ENCODE measurements at places on chromosomes 5 and 9. TPM values are rescaled to one million over a fixed set of nuclear protein-coding genes. Genes with fewer than 3 reads are reported as not detected.

DNA sequence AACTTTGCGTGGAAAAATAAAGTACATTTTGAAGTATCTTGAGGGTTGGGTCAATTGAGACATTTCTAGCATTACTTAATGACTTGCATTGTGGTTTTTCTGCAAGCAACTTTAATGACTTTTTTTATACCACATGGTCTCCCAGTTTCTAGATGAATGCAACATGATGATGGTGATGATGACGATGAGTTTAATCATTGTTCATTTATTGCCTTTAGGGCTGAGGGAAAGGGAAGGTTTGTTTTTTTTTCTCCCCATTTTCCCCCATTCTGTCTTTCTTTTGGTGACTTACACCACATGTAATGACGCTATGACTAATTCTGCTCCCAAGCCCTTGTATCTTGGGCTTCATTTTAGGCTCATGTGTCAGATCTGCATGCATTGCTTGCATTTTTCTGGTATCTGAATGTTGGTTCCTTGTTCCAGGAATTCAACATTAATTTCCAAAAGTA, 57.7 kb upstream of the NXNL2 start:
- DNase-seq = peak; percentile 37

DNA sequence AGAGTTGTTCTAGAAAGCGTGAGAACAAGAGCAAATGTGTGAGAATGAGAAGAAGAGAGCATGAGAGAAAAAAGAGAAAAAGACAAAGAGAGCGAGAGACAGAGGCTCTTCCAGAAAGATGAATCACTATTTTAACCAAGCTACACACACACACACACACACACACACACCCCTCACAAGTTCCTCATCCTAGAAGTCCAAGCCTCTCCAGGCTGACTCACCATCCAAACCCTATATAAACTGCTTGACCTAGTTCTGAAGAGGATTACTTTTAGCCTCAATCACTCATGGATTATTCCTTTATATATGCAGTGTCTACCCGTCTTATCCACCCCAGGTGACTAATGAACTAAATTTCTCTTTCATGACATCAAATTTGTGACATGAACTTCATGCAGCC, 37.6 kb downstream of the C9orf57 start:
- DNase-seq = peak; percentile 63

DNA sequence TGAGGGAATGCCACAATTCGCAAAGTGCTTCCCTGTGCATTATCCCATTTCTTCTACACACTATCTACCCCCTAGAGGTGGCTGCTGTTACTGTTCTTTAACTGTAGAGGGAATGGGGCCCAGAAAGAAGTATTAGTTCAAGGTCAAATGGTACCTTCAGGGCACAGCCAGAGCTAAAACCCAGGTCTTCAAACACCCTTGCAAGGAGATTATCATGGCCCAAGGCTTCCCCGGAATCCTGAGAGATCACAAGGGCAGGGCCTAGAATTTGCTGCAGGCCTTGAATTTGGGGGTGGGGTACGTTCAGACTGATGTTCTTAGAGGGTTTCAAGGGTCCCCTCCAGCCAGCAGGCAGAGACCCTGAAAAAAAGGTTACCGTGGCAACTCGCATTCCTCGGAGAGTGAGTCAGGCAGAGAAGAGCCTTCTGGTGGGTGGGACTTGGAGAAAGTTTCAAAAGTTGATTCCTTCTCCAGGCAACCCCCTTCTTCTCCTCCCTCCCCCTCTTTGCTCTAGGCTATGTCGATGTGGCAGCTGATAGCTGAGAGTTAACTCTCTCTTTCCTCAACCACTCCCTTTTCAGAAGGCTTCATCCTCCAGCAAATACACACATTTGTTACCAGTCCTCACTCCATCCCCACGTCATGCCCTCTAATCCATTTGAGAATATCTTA, 1.9 kb downstream of the SPARC start:
- DNase-seq = peak; percentile 89

CNTFR gene
- not detected for total RNA-seq

PITX1 gene
- 217 TPM for total RNA-seq

- DNase-seq = peak; percentile 21
These were observed 27.5 kb downstream of the GPX3 start for GRCh38 chr5:151047814-151048425.

- no peak for DNase-seq
These were observed 15.8 kb upstream of the SPOUT1 start for GRCh38 chr9:128845186-128845931.

DNAH5 gene
- 1.6 TPM for total RNA-seq

DNA sequence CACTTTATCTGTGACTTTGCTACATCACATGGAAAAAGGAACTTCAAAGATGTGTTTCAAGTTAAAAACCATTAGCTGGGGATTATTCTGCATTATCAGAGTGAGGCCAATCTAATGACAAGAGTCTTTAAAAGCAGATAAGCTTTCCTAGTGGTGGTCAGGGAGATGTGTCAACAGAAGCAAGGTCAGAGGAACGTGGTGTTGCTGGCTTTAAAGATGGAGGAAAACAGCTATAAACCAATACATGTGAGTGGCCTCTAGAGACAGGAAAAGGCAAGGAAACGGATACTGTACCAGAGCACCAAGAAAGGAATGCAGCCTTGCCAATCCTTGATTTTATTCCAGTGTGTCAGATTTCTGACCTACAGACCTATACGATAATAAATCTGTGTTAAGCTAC, 204.2 kb downstream of the TAF11L14 start:
- DNase-seq = no peak

GRCh38 chr5:172145870-172146747, 41.9 kb downstream of the STK10 start:
- DNase-seq = no peak

- DNase-seq = no peak
These were observed 319.7 kb downstream of the GLIS3 start for GRCh38 chr9:3980212-3980611.

- DNase-seq = no peak
These were observed 547.7 kb downstream of the MAT2B start for GRCh38 chr5:164053123-164053522.

STARD4 gene
- 13.5 TPM for total RNA-seq

DNA sequence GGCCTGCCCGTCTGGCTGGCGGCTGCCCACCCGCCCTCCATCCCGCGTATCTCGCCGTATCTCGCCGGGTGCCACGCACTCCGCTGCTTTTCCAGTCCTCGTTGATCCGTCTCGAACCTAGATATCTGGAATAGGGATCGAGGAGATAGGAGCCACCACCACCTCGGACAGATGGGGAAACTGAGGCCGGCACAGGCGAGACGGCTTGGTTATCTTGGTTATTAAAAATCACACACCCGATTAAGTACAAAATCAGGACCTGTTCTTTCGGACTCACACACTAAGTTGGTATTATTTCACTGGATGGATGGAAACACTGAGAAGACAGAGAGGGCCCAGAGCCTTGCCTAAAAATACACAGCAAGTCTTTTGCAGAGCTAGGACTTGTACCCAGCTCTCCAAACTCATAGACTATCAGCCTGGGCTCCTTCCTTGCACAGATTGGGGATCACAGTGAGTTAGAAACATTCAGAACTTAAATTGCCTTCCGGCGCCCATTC, 678 bp downstream of the SLC26A2 start:
- DNase-seq = no peak

GRCh38 chr5:124888050-124888506, 141.6 kb upstream of the ZNF608 start:
- no peak for DNase-seq

DNA sequence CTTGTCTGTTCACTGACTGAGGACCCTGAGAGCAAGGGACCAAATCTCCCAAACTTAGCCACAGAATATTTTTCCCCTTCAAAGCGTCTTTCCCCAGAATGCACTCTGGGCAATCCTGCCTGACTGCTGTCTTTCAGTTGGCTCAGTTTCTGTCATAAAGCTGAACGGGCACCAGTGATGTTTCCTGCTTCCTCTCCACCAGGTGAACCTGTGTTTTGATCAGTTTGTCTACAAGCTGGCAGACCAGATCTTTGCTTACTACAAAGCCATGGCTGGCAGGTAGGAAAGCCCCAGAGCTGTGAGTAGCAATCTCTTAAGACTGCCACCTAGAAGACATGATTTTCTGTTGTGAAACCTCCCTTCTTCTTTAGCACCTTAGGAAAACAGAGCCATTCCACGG, 61.8 kb downstream of the CYFIP2 start:
- DNase-seq = no peak

PDE6A gene
- total RNA-seq = not detected

GABBR2 gene
- total RNA-seq = 3.8 TPM

DNA sequence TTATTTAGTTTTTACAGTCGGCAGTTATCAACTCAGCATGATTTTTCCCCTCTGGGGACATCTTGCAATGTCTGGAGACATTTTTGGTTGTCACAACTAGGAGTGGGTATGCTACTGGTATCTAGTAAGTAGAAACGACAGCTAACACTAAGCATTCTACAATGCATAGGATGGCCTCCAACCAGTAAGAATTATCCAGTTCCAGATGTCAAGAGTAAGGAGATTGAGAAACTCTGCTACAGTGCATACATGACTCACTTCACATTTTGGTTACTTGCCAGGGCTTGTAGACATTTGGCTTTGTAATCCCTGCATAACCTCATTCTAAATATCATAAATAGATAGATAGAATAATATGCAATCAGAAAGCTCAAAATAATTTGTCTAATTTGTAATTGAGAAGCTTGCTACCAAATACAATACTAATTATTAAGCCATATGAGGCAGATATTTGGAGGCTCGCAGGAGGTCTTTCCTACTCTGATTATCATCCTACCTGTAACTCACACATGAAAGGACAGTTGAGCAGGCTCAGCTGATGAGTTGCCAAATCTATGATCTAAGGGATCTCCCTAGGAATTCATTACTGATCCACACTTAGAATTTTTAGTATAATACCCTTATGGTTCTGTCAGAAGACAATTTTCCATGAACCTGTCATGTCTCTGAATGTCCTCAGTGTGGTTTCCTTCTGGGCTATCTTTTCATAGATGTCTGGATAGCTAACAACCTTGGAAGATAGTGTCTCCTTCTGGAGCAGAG, 346.9 kb upstream of the TLE4 start:
- peak; percentile 31 for DNase-seq

FGF1 gene
- total RNA-seq = 0.57 TPM

MZB1 gene
- total RNA-seq = not detected

CIZ1 gene
- total RNA-seq = 5.4 TPM

- no peak for DNase-seq
These were observed 570.6 kb downstream of the PDE4D start for GRCh38 chr5:59322894-59323293.

DNA sequence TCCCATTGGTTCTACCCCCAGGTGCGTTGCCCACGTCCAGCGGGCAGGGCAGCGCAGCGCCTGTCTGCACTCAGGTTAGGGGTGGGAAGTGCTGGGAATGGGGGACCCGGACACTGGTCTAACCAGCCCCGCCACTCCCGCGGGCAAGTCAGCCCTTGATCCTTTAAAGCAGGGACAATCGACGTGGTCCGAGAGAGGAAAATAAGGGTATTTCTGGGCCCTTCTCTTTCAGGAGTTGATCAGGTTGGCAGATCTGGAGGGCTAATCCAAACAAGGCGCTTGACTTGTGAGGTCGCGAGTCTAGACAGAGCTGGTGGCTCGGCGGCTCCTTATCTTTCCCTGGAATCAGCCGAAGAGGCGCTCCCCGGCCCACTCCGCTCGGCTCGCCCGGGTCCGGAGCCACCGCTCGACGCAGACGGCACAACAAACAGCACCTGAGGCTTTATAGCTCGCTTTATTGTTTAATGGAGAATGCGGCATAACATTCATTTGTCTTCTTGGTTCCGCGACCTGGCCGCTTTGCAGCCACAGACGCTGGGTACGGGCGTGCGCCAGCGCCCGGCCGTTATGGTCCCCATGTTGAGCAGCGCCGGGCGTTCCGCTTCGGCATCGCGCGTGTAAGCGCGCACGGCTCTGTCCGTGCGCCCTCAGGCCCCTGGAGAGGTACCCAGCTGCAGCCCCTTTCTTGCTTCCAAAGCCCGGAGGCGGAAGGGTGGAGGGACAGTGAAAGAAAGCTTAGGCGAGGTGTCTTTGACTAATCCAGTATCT, 15.8 kb downstream of the ISL1 start:
- no peak for DNase-seq

- DNase-seq = no peak
These were observed 15.4 kb upstream of the RANBP17 start for GRCh38 chr5:170846416-170846815.

- no peak for DNase-seq
These were observed 107.6 kb downstream of the LURAP1L start for GRCh38 chr9:12882430-12882829.

- DNase-seq = no peak
These were observed 151.8 kb upstream of the TLX3 start for GRCh38 chr5:171157276-171157675.

GRCh38 chr9:124206391-124206790, 51.4 kb upstream of the NEK6 start:
- no peak for DNase-seq

CDH9 gene
- not detected for total RNA-seq

DNA sequence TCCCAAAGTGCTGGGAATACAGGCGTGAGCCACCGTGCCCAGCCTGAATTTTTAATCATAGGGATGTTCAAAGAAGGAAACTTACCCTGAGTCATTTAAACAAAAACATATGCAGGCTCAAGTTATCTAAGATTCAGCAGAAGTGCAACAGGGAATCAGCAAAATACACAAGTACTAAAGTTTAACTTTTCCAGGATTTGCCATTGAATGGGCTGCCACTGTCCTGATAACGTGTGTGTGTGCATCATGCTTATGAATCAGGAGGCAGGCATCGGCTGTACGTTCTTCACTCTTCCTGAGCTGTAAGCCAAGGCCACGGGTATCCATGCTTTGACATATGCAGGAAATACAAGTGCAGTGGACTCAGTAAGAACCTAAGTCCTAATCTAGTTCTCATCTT, 48.8 kb upstream of the FST start:
- DNase-seq = no peak

- no peak for DNase-seq
These were observed 747 bp upstream of the PROP1 start for GRCh38 chr5:177996660-177997318.

- DNase-seq = no peak
These were observed 336.6 kb upstream of the PIK3R1 start for GRCh38 chr5:67878933-67879332.

GRIA1 gene
- total RNA-seq = not detected

Data from MG63 (cell line).